NCI-H2081 (cell line): ENCODE measurements at places on chromosomes 11 and 22.

GRCh38 chr11:69630017-69630416 lies 10.9 kb upstream of the CCND1 start:
- DNase-seq = no peak

- no peak for DNase-seq
Measured at GRCh38 chr11:110490886-110491285, 61.1 kb downstream of the FDX1 start.

DNA sequence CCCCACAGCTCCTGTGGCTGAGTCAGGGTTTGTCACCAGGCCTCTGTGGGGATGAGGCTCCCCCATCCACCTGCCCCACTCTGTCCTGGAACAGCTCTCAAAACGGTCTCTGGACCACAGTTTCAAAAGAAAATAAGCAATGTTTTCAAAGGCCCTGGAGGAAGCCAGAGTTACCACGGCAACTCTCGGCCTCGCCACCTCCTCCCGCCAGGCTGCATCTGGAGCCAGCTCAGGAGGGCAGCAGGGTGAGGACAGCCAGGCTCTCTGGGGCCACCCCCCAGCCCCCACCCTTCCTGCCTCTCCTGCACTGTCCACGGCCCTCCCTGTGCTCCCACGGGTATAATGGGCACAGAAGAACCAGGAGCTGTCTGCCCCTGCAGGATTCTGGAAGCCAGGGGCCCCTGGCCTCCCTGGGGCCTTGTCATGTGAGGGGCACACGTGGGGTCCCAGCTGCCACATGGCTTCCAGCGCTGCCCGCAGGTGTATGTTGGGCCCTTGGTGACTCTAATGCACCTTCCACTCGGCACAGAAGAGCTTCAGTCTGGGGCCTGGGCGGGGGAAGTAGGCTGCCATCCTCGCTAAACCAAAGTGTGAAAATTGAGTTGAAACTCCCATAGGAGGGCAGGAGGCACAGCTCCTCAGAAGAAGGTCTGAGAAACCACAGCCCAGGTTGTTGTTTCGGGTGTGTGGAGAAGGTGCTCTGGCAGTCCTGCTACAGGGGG lies 10.3 kb downstream of the CD81 start:
- no peak for DNase-seq

DNA sequence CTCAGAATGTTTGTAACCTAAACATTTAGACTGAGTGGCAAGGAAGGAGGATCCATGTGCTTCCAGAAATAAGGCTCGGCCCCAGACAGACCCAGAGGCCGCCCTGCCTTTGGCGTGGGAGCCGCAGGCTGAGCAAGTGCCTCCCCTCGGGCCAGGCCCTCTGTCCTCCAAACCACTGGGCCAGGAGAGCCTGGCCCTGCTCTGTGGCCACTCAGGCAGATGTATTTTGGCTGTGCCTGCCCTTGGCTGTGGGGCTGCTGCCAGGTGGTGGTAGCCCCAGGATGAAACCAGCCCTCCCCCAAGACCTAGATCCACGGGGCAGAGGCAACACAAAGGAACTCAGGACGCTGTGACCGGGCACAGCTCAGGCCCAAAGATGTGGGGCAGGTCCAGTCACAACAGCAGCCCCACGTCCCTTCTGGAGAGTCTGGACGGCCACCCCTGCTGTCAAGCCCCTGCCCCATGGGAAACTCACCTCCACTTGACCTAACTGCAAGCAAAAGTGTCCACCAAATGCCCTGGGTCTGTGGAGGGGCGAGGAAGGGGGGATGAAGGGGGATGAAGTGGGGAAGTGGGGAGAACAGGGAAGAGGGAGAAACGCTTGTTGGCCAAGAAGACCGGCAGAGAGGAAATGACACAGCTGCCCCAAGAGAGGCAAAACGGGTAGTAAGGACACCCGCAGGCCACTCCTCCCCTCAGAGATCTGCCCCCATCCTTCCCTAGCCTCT lies 24.0 kb downstream of the PISD start:
- no peak for DNase-seq

- DNase-seq = no peak
Measured at GRCh38 chr11:35992548-35992947, 48.7 kb downstream of the LDLRAD3 start.

- no peak for DNase-seq
Measured at GRCh38 chr11:2217211-2218030, 45.8 kb upstream of the TH start.

DNA sequence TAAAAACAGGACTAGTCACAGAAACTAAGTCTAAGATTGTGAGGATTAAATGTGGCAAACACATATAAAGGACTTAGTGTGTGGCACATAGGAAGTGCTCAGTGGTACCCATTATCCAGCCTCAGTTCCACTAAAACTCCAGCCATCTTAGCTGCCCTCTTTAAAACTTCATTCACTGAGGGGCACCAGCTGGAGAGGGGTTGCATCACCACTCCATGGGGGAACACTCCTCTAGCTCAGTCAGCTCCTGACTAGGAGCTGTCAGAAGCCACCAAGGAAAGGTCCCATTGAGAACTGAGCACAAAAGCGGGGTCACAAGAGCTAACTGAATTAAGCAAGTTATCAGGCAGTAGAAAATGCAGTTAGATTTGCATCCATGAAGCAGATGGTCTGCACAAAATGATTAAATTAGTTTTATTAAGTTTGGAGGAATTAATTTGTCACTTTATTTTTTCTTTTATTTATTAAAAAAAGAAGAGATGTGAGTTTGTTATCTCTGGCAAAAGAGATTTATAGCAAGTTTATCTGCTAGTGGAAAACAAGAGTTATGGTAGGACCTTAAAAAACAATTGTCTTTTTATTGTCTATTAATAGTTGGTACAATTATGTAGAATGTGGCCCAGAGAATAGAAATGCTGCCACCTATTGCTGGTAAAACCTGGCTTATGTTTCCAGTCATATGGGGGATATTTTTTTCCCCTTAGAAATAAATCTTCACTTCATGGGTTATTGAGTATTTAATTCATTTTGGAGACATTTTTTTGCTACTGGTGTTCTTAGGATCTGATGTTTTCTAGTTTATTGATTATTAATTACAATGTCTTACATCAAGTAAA lies 95.7 kb downstream of the NAV2 start:
- no peak for DNase-seq

- DNase-seq = no peak
Measured at GRCh38 chr11:87440076-87440770, 402.5 kb downstream of the TMEM135 start.

GRCh38 chr22:47220752-47221151 lies 458.3 kb downstream of the TBC1D22A start:
- DNase-seq = no peak

DNA sequence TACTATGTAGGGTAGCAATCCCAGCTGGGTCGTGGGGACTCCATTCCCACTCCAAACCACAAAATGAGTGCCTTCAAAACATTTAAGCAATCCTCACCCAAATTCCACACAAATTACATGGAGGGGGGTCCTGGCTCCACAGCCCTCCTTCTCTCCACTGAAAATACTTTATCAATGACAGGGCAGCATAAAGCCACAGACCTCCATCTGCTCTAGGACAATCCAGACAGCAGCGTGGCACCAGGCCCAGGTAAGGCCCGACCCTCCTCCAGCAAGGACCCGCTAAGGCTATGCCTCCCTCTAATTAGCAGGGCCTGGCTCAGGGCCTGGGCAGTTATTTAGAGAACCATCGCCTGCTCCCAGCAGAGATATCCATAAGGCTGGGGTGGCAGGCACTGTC lies at the start of gene PANX3:
PANX3 (plus strand) TSS at position 365 of the 400 bp plus-strand sequence. CDS start 129 bp downstream, outside the sequence.
- no peak for DNase-seq

GRCh38 chr22:41512421-41513194 lies 31.7 kb downstream of the POLR3H start:
- DNase-seq = no peak
